ENCODE measurements at places on chromosomes 11 and 22.
A peak's percentile ranks its signal among the peaks of the same experiment; 100 is the strongest.

DNA sequence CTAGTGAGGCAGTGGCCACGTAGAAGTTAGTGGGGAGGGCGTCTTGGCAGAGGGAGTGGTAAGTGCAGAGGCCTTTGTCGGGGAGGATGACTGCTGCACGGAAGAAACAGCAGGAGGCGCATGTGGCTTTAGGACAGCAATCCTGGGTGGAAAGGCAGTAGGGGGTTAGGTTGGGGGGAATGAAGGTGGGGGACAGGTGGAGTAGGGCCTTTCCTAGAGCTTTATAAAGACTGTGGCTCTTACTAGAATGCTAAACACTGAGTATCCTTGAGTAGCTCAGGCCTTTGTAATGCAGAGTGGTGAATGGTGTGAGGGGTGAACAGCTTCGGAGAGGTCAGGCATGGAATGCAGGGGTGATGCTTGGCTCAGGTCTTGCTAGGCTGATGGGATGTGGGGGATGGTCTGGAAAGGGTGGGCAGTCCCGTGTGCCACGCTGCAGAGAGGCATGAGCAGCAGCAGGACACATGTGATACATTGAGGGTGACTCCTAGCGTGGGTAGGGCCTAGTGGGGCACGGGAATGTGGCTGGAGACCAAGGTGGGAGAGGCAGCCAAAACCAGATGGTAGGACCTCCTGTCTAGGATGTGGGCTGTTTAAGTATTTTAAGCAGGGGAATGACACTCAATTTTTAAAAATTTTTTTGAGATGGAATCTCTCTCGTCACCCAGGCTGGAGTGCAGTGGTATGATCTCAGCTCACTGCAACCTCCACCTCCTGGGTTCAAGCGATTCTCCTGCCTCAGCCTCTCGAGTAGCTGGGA, 19.2 kb downstream of the AP2A2 start:
- no peak for DNase-seq

DNA sequence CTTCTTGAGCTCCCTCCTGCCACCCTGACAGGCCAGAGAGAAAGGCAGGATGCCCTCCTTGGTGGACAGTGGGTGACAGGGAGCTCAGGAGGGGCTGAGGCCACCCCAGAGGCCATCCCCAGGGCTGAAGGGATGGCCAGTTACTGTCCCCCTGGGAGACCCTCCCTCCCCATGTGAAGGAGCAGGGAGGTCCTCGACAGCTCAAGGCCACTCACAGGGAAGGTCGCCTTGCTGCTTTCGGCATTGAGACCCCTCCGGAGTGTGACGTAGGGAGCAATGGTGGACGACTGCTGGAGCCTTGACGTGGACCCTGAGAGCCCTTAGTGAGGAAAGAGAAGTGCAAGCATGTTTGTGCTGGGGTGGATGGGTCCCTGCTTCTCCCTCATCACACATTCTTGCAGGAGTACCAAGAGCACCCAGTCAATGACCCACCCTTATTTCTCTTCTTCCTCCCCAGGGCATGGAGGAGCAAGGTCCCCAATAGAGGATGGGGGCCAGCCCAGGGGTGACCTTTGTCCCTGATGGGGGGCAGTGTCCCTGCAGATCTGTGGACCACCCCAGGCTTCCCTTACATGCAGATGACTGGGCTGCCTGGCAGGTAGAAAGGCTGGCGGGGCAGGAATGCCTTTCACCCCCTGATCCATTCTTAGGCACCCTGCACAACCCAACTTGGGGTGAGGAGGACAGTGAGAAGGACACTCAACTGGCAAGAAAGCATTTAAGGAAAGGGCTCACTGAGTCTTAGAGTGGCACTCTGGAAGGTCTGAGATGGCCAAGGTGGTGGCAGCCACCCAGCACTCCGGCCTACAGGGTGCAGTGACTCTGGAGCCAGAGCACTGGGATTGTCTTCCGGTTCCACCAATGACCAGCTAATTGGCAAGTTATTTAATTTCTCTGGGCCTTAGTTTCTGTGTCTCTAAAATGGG, 51.4 kb downstream of the C11orf58 start:
- DNase-seq, result no peak

DNA sequence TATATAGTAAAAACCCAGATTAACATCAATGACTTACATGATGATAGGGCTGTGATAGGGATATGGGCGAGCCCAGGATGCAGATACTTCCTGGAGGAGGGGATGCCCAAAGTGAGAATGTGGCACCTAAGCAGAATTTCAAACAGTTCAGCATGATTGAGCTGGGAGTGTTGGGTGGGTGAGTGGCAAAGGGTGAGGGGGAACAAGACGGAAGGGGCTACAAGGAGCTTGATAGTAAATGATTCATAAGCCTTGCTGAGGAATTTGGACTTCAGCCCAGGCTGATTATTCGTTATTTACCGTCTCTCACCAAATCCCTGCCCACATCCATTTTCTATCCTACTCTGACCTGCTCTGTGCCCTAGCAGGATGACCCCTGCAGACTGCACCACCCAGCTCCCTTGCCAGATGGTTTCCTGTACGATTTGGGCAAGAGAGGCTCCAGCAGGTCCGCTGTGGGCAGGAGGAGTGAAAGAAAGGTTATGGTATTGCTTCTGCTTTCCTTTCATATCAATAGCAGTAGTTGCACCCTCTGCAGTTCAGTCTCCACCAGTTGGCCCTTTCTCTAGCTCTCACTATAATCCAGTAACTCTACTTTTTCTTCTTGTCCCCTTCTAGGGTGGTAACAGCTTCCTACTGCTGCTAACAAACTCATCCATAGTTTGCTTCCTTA, 30.3 kb upstream of the SIK2 start:
- DNase-seq, result no peak

- no peak for DNase-seq
Measured at GRCh38 chr11:70712471-70712870, 314.1 kb downstream of the CTTN start.

DNA sequence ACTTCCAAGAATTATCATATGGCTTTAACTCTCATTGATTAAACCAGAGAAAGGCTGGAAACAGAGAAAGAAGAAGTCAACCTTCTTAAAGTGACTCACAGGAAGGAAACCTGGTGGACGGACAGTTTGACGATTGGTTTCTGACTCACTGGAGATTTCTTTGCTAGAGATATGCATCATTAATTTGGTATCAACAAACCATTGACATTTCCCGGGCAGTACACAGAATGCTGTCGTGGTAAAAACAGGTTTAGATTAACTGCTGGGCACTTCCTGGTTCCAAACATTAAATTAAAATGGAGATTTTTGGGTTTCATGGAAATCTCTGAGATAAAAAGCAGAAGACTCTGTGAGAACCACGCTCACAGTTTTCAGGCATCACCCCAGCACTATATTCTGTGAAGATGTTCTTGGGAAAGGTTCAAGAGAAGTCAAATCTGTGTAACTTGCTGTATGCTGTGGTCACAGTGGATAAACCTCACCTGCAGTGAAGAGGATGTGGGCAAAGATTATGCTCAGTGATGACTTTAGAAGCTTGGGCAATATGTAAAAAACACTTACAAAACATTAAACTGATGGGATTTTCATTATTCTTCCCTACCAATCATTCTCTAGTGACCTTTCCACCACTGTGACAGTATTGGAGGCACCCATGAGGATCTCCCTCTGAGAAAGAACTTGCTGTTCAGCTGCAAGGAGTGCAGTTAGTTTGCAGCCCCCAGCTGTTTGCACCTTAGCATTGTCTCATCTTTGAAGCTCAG, 61.1 kb upstream of the CD44 start:
- DNase-seq, result peak; percentile 63

GRCh38 chr11:126282361-126282735, 545 bp upstream of the TIRAP start:
- DNase-seq, result peak; percentile 34

GRCh38 chr11:87125257-87125656, 87.5 kb downstream of the TMEM135 start:
- DNase-seq, result no peak
